ENCODE measurements at places on chromosomes 11 and 22.

- DNase-seq = no peak
Measured at GRCh38 chr22:23187211-23187610, 6.9 kb downstream of the BCR start.

- no peak for DNase-seq
Measured at GRCh38 chr11:124085997-124086846, 29.0 kb upstream of the VWA5A start.

DNA sequence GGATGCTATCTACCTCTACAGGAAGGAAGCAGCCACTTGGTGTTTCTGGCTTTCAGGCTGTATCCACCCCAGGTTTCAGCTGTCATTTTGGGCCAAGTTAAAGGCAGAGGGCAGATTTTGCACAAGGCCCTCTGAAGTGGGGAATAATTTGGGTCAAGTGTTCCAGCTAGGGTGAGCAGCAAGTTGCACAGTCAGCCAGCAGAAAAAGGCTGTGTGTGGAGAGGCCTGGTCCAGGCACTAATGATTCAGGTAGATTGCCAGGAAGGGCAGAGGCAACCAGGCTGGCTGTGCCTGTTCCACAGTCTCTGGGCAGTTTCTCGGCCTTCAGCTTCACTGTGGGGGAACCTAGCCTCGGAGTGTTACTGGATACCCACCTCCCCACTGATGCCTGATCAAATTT lies 8.6 kb upstream of the ELF5 start:
- no peak for DNase-seq

- no peak for DNase-seq
Measured at GRCh38 chr11:117181586-117182550, 3.3 kb downstream of the SIDT2 start.

DNA sequence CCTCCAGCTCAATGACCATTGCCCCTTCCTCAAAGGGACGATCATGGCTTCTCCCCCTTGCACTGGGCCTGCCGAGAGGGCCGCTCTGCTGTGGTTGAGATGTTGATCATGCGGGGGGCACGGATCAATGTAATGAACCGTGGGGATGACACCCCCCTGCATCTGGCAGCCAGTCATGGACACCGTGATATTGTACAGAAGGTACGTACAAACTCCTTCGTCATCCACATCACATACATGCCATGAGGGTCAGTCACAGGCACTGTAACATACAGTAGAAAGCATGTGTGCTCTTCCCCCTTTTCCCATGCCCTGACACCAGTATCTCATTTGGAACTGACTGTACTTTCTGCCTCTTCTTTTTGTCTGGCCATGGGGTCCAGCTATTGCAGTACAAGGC lies 4.0 kb downstream of the TAF10 start:
- no peak for DNase-seq

- no peak for DNase-seq
Measured at GRCh38 chr11:85725510-85726258, 39.7 kb upstream of the CCDC89 start.

GRCh38 chr11:79829891-79830290 lies 389.1 kb upstream of the TENM4 start:
- DNase-seq = no peak

DNA sequence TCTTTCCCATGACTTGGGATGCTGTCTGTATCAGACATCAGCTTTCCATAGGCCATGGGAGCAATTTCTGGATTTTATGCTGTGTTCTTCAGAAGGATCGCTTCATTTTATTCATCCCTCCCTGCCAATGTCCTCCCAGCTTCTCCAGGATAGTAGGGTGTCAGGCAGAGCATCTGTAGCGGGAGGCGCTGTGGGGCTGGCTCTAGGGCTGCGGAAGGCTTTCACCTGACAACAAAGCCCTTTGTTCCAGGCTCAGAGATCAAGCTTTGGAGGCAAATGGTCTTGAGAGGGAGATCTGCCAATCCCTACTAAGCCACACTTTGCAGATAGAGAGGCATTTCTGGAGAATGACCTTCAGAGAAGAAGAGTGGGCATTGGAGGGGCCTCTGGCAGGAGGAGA lies 29.5 kb upstream of the FTH1 start:
- DNase-seq = peak; percentile 55

- no peak for DNase-seq
Measured at GRCh38 chr11:34206407-34207300, 101.2 kb downstream of the NAT10 start.

- no peak for DNase-seq
Measured at GRCh38 chr11:2440646-2441045, 3.7 kb downstream of the TRPM5 start.

DNA sequence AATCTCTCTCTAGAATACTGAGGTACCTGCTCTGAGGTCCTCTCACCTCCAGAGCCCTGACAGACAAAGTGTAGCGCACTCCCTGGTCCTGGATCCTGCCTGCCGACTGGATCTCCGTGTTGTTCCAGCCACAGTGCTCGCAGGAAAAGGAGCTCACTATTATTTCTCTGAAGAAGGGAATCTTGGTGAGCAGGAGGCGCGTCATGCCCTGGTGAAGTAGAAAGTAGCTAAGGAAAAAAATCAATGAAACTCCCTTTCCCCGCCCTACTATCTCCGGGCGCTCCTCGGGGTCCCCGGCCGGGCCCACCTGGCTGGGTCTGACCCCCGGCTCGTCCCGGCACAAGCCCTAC lies 412 bp downstream of the ZPR1 start:
- DNase-seq = no peak

DNA sequence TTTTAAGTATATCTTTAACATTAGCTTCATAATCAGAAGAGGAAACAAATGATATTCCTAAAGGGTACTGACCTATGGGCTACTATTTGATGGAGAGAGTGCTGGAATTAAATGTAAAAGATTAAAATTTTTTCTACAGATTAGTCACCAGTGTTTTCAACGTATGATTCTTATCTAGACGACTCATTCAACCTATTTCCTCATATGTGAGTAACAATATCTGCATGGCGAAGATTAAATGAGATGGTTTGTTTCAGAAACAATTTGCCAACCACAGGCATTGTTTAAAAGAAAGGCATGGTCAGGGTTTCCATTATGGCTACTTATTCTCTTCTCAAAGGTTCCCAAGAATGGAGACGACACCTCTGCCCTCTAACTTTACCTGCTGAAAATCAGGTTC lies 20.4 kb downstream of the OR56B4 start:
- no peak for DNase-seq

GRCh38 chr11:60725592-60725991 lies 1.1 kb downstream of the MS4A18 start:
- DNase-seq = no peak

GRCh38 chr22:35170716-35171697 lies 86.3 kb upstream of the HMGXB4 start:
- DNase-seq = no peak

- DNase-seq = no peak
Measured at GRCh38 chr11:9980931-9981330, 313.1 kb downstream of the SBF2 start.

- no peak for DNase-seq
Measured at GRCh38 chr11:70471254-70471653, 72.9 kb downstream of the CTTN start.

- DNase-seq = no peak
Measured at GRCh38 chr11:115238791-115239190, 265.4 kb downstream of the CADM1 start.

DNA sequence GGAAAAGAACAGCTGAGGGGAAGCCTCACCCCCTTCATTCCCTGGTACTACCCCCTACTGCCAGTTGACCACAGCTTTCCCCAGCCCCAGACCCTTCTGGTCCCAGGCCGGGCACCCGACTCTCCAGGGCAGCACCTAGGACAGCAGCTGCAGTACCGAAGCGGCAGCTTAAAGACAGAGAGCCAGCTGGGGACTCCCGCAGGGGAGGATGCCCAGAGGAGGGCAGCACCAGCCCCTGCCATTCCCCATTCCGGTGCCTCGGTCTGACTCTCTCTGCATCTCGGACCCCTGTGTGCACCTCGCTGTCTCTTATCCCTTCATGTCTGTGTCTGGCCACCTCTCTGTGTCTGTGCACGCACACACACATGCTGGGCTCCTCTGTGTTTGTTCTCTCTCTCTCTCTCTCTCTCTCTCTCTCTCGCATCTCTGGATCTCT lies 9.4 kb downstream of the IGSF9B start:
- peak; percentile 41 for DNase-seq

- DNase-seq = no peak
Measured at GRCh38 chr11:73246303-73246702, 25.8 kb upstream of the P2RY6 start.

- DNase-seq = no peak
Measured at GRCh38 chr11:77081976-77082836, 15.4 kb downstream of the CAPN5 start.

DNA sequence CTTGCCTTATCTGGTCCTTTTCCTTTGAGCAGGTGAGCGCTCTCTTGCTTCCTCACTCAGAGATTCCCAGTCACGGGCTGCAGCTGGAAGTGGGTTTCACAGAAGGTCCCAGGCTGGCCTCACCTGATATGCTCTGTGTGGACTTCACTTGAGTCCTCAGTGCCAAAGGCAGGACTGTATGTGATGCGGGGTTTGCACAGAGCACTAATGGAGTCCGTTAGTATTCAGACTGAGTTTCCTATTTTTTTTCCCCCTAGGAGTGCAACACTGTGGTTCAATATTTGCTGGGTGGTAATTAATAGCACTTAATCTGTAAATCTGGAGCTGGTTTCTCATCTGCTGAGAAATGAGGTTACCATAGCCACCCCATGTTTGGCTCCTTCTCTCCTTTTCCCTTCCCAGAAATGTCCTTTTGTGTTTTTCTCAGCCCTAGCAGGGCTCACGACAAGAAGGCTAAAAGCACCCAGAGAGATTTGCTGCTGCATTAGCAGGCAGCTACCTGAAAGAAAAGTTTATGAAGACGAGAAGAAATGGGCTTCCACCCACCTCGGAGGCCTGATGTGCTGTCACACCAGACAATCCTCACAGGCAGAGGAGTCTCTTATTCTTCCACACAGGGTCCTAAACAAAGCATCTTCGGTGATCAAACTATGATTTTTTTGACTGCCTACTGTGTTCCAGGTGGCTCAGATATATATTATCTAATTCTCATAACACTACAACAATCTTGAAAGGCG lies 262.1 kb downstream of the KIRREL3 start:
- no peak for DNase-seq

DNA sequence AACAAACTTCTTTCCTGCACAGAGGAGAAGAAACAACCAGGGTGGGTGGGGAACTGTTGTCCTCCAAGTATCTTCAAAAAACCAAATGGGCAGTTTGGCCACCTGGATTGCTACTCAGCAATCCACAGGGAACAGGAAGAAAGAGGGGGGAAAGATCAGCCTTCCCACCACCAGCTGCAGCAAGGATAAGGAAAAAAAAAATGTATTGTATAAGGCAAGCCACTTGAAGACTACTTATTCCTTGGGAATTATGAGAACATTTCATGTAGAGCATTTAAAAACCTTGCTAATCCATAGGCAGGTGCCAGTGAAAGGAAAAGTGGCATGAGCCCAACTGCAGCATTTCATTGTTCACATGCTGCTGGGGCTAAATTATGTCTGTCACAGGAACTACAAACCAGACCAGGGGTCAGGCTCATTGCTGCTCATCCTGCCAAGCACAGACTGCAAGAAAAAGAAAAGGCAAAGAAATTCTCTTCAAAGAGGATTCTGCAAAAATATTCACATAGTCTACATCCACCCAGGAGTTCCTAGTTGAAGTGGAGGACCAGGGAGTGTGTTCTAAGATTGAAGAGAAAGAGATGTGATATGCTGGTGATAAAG lies 2.2 kb downstream of the RAB30 start:
- no peak for DNase-seq

DNA sequence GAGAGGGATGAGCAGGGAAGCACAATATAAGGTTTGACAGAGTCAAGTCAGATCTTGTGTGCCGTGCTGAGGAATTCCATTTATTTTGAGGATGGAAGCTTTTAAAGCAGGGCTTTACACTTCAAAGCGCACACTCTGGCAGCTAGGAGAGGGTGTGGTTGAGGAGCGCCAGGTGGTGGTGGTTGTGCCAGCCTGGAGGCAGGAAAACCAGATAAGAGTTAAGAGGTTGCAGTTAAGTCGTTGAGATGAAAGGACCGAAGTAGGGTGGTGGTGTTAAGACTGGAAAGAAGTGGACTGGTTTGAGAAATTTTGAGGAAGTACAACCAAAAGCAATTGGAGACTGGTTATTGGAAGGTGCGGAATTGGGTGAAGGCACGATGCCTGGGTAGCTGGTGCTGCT lies 231.6 kb upstream of the TBCEL start:
- DNase-seq = no peak

DNA sequence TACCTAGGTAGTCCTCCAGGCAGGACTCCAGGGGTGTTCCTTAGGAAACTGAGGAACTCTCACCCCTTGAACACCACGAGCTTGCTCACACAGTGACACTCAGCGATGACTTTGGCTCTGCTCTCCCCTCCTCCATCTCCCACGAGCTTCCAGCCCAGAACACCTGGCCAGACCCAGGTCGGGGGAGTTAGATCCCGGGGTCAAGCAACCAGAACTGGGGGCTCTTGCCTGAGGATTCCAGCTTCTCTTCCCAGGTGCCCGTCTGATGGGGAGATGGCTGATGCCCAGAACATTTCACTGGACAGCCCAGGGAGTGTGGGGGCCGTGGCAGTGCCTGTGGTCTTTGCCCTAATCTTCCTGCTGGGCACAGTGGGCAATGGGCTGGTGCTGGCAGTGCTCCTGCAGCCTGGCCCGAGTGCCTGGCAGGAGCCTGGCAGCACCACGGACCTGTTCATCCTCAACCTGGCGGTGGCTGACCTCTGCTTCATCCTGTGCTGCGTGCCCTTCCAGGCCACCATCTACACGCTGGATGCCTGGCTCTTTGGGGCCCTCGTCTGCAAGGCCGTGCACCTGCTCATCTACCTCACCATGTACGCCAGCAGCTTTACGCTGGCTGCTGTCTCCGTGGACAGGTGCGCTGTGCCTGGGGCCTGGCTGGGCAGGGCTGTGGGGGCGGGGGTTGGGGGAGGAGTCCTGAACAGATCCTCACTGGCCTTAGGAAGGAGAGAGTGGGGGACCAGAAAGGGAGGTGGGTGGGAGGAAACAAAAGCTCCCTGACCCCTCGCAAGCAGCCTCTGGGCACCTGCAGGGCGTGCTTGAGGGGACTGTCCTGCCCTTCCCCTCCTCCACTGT lies at the start of gene GALR3:
GALR3 (plus strand) TSS at position 249 of the 852 bp plus-strand sequence; CDS start at position 274, 25 bp downstream.
- no peak for DNase-seq

DNA sequence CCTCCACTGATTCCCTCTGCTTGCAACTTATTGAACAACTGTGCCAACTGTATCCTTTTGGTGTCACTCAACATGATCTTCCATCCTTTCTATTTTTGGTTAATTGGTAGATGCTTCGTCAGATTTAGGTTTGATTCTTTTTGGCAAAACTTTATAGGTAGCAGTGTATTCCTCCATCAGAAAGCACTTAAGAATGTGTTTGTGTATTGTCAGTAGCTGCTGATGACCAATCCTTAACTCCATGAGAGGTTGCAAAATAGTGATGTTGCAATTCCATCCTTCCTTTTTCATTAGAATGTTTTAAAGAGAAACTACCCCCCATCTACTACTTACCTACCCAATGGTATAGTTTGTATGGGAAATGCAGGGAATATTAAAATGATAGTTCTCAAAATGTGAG lies 22.1 kb downstream of the FAM76B start:
- DNase-seq = no peak

GRCh38 chr11:61048368-61049062 lies 53.8 kb upstream of the CD5 start:
- no peak for DNase-seq

All from amygdala (tissue), 56 donors.